ENCODE measurements at places on chromosomes 1 and 21. TPM values are rescaled to one million over a fixed set of nuclear protein-coding genes. Genes with fewer than 3 reads are reported as not detected.

- no peak for DNase-seq
Observed at GRCh38 chr1:229108598-229109201, 162.2 kb upstream of the RAB4A start.

DNA sequence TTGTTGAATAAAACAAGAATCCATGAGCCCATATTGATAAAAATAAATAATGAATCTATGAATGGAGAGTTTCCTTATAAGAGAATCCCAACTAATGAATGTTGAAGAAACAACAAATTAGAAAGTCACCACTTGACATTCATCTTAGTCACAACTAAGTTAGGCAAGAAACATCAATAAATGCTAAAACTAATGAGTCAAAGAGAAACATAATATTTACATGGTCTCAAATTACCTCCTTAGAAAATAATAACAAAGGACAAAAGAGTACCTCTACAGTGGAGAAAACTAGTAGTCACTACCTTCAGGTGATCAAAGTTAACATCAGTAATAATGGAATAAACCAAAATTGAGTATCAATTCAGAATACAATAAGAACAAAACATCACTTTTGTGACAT is 93.5 kb downstream of the AKT3 start:
- DNase-seq = no peak

- no peak for DNase-seq
Observed at GRCh38 chr1:98896711-98897445, 107.8 kb downstream of the PLPPR5 start.

- peak; percentile 85 for DNase-seq
Observed at GRCh38 chr1:40877698-40878097, 15.5 kb upstream of the CITED4 start.

ASCL5 gene
- not detected for total RNA-seq

- DNase-seq = no peak
Observed at GRCh38 chr1:228214921-228215662, 7.2 kb downstream of the OBSCN start.

Measured in HFFc6 (cell line).